ENCODE measurements at places on chromosomes 11 and 22.

GRCh38 chr11:34986883-34987520 lies 70.6 kb downstream of the PDHX start:
- no peak for DNase-seq

- no peak for DNase-seq
Measured at GRCh38 chr11:67302571-67303131, 679 bp upstream of the SSH3 start.

- no peak for DNase-seq
Measured at GRCh38 chr11:44765026-44765595, 38.3 kb downstream of the TSPAN18 start.

- DNase-seq, result no peak
Measured at GRCh38 chr22:42797011-42797410, 60.1 kb downstream of the ARFGAP3 start.

DNA sequence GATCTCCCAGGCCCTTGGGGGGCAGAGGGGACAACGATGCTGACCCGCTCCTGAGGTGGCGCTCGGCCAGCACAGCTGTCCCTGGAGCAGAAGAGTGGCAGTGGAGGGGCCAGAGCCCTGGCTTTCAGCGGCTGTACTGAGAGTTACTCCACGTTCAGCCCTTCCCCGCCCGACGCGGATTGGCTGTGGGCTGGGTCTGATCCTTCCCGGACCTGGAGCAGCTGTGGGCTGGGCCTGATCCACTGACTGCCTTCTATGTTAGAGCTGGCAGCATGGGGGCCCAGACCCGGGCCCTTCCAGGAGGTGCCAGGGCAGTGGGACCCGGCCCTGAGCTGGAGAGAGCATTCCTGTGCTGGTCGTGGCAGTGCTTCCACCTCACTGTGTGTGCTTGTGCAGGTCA lies 27.8 kb downstream of the YWHAH start:
- no peak for DNase-seq

- DNase-seq, result no peak
Measured at GRCh38 chr11:115919341-115920091, 415.3 kb upstream of the CADM1 start.

GRCh38 chr11:118290923-118291322 lies 13.6 kb upstream of the CD3E start:
- DNase-seq, result no peak

DNA sequence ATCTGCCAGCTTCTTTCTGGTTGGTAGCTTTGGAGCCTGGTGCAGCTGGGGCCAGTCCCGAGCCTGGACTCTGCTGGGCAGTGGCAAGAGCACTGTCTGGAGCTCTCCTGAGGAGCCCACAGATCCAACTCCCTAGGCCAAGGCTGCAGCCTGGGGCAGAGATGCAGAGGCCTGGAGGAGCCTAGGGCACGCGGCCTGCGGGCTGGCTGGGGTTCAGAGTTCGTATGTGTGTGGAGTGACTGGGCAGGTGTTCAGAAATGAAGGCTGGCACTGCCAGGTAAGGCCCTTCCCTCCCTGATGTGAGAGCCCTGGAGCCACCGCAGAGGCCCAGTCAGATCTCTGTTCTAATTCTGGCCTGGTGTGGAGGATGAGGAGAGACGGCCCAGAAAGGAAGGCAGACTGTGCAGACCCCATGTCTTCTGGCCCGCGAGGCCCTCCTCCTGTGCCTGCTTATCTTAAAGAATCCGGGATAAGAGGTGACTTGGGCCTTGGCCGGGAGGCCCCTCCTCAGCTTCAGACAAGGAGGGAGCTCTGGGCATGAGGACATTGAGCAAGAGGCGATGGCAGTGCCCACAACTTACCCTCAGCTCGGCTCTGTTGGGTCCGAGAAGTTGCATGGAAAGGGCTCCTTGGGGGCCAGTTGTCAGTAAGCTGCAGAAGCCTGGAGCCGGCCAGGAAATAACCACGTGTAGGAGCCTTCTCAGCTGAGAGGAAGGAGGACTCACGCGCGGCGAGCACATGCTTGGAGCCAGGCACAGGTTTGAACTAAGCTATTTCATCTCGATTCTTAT lies 62.2 kb upstream of the B3GAT1 start:
- no peak for DNase-seq

DNA sequence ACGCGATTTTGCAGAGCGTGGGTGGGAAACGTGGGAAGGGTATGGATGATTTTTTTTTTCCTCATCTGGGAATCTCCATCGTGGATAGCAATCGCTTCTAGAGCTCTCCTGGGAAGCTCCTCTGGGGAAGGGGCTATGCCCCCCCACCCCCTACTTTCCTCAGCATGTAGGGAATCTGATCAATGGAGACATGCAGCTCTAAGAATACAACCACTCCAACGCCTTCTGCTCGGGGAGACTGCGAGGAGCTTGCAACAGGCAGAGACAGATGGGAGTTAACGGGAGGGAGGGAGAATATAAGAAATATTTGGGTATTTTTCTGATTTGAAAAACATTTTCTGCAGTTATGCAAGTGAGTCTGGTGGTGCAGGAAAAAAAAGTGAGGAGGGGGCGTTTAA lies 104.6 kb upstream of the HSD17B12 start:
- DNase-seq, result no peak

- DNase-seq, result no peak
Measured at GRCh38 chr11:2702771-2703362, 3.1 kb upstream of the KCNQ1OT1 start.

DNA sequence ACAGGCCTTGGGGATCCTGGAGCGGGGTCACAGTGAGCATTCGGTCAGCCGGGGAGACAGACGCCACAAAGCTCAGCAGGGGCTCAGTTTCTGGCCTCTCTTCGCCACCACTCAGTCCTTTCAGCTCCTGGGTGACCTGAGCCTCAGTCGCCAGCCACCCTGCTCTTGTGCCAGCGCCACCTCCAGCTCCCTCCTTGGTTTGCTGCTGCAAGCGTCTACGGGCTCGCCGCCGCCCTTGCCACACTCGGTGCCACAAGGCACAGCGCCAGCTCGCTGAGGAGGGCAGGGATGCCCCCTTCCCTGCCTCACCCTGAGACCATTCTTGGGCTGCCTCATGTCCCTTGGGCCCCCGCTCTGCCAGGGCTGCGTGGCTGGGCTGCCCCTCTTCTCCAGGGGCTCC lies 1.5 kb upstream of the EEF1G start:
- DNase-seq, result no peak

DNA sequence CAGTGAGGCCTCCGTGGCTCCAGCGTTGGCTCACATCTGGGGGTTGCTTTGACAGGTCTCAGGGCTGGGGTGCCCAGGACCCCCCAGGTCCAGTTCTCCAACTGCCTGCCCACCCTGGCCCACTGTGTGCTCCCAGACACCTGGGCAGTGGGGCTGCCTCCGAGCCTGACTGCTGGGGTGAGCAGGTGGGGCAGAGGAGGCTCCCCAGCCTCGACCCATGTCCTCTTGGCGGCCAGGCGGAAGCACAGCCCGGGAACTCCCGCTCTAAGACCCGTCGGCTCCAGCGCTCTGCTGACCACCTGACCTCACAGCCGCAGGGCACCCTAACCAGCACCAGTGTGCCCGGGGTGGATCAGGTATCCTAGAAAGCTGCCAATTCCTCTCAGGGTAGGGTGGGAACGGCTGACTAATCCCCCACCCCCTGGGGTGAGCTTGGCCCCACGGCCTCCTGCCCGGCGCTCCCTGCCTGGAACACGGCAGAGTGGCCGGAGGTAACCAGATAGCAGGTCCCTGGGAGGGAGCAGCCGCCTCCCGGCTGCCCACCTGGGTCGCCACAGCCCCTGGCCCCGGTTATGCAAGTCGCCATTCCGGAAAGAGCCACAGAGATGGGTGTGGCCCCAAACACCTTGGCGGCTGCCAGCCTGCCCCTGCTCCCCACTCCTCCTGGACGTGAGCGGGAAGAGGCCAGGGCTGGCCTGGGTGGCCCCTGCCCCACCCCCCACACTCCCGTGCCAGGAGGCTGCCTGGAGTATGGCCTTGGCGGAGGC lies 19.2 kb upstream of the MUC5B start:
- no peak for DNase-seq

- no peak for DNase-seq
Measured at GRCh38 chr22:17866621-17867020, 92.4 kb upstream of the BID start.

DNA sequence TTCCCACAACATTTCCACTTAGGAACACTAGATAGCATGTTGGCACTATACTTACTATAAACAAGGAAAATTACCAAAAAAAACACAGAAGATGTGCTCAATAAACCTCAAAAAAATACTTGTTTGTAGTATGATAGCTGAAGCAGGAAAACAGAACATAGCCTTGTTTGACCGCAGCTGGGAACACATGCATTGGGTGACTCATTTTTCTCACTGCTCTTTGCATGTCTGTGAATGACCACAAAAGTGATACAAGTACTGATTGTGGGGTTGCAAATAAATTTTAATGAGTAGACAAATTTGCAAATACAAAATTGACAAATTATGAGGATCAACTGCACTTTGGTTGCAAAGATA lies 22.8 kb upstream of the GUCY1A2 start:
- no peak for DNase-seq

GRCh38 chr22:27526901-27527300 lies 274.7 kb downstream of the MN1 start:
- DNase-seq, result no peak

DNA sequence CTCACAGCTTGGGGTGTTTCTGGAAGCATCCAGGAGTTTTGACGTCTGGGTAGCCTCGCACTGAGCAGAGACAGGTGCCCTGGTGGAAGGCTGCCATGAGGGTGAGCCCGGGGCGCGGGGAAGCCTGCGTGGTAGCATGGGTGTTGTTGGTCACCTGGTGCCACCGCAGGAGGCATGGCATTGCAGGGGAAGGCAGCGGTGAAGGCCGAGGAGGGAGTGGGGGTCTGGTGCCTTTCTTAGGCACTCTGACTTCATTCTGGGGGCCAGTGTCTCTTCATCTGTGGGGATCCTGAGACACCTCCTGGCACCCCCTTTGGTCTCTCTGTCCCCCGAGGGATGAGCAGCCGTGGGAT lies 271.2 kb downstream of the TBC1D22A start:
- no peak for DNase-seq

DNA sequence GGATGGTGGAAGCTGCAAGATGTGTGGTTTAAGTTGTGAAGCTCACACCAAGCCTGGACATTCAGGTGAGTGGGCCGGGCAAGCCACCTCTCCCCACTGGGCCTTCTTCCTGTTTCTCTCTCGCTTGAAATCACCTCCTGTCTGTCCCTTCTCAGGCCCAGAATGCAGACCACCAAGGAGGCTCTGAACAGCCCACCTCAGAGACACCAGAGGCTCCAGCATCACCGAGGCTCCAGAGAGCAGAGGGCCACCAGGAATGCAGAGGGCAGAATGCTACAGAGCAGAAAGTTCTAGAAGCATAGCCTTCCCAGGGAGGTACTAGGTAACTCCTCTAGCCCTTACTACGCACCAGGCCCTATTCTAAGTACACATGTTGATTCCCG lies 14.8 kb upstream of the IL2RB start:
- DNase-seq, result no peak

GRCh38 chr22:38710351-38710750 lies 4.6 kb downstream of the GTPBP1 start:
- DNase-seq, result no peak

- DNase-seq, result peak; percentile 25
Measured at GRCh38 chr11:77091146-77091940, 11.3 kb upstream of the OMP start.

DNA sequence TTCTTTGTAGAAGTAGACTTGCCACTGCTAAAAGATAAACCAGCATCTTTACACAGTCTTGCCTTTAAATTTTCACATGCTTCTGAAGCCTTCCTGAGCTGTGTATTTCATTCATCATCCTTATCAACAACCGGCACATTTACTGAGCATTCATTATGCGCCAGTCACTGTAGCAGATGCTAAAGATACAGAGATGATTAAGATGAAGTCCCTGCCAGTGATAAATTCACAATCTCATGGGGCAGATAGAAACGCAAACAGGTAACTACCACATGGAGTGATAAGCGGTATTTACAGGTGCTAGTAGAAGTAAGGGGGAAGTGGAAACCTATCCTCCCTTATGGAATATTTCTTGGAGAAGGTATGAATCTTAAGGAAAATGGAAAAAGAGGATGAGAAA lies 67.2 kb downstream of the PRCP start:
- no peak for DNase-seq

GRCh38 chr22:23781511-23782183 lies 5.1 kb upstream of the SMARCB1 start:
- DNase-seq, result no peak

- DNase-seq, result no peak
Measured at GRCh38 chr11:36763187-36763586, 165.2 kb upstream of the RAG2 start.

DNA sequence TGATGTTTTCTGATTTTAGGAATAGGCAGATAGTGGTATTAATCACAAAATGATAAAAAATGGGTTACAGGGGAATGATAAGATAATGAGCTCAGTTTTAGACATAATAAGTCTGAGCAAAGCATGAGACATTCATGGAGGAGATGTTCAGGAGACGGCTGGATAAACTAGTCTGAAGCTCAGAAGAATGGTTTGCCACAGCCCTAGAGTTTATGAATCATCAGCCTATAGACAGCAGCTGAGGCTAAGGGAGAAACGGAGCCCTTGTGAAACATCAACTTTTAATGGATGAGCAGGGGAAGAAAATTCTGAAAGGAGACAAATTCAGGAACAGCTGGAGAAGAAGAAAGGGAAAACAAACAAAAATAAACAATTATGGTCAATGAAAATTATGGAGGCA lies 87.2 kb downstream of the RELT start:
- DNase-seq, result no peak

DNA sequence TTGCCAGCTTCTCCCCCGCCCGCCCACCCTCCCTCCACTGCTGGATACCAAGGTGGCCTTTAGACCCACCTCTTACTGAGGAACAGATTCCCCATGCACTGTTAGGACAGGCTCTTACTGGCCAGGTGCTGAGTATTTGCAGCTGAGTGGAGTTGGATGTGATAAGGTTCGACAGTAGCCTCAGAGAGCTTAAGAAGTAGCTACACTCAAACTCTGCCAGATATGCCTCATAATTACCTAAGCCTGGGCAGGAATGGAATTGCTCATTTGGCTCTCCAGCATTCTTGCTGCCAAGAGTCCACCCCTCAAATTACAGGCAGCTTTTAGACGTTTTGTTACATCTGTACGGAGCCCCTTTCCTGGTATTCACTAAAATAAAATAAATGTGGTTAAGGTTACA lies 9.6 kb downstream of the FAM181B start:
- no peak for DNase-seq

Measured in NCI-H2171 (cell line).